T-helper 9 cell (primary cell): ENCODE measurements at places on chromosomes 4 and X.
A peak's percentile ranks its signal among the peaks of the same experiment; 100 is the strongest.

GRCh38 chrX:140180585-140180984 is 215.3 kb upstream of the CXorf66 start:
- no peak for DNase-seq

DNA sequence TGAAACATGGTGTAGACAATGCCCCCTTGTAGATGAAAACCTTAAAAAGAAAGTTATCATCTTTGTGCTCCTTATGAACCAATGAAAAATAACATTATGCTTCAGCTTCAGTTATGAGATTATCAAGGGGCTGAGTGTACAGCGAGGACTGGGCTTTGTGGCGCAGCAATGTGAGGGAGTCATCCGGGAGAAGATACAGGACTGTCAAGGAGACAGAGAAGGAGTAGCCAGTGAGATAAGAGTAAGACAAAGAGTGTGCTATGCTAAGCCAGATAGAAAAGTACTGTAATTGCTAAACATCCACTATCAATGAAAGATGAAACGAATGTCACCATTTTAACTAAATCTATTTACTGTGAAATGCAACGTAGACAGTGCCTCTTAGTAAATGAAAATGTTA is 3.6 kb upstream of the KLHL15 start:
- DNase-seq, result no peak

GRCh38 chr4:105544520-105545286 is 7.7 kb upstream of the ARHGEF38 start:
- no peak for DNase-seq

DNA sequence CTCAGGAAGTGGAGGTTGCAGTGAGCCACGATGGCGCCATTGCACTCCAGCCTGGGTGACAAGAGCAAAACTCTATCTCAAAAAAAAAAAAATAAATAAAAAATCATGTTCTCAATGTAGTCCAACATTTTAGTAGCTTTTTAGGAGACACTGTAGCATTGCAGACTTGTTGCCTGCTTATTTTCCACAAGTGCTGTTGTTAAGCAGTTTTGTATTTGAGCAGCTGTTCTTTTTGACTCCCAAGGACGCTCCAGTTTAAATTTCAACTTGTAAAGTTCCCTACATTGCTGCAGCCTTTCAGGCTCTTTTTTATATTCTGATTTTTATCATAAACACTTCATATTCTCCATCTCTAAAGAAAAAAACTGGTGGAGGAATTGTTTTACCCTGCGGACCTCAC is 83.1 kb downstream of the PPEF2 start:
- DNase-seq, result no peak

DNA sequence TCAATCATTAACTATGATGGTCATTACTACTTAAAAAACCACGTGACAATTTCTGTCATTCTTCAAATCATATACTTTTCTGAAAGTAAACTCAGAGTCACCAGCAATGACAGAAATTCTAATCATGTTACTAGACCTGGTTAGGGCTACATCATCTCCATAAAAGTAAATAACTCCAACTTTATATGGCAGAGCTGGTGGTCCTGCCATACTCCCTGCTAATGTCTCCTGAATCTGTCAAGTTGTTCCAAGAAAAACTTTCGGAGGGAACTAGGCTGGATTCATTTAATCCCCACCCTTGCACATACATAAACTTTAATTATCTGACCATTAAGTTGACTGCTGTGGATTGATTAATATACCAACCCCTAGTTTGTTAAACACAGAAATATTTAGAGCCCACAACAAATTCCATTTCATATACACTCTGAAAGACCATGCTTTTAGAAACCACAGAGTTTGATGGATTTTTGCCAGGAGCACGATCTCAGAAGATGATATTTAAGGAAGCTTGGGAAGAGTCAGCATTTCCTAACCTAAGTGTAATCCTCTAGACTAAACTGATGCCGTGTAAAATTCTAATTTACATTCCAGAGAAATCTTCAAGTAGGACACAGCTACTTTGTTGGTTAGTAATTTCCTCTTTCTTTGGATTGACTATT is 577.0 kb downstream of the FAT4 start:
- DNase-seq, result no peak

- peak; percentile 2 for DNase-seq
Observed at GRCh38 chrX:41382714-41383645, 49.0 kb downstream of the DDX3X start.

GRCh38 chr4:61549336-61549735 is 349.2 kb downstream of the ADGRL3 start:
- no peak for DNase-seq

- DNase-seq, result no peak
Observed at GRCh38 chrX:31279359-31279758, 207.5 kb upstream of the FTHL17 start.

- no peak for DNase-seq
Observed at GRCh38 chr4:176538217-176538925, 218.6 kb downstream of the SPCS3 start.

DNA sequence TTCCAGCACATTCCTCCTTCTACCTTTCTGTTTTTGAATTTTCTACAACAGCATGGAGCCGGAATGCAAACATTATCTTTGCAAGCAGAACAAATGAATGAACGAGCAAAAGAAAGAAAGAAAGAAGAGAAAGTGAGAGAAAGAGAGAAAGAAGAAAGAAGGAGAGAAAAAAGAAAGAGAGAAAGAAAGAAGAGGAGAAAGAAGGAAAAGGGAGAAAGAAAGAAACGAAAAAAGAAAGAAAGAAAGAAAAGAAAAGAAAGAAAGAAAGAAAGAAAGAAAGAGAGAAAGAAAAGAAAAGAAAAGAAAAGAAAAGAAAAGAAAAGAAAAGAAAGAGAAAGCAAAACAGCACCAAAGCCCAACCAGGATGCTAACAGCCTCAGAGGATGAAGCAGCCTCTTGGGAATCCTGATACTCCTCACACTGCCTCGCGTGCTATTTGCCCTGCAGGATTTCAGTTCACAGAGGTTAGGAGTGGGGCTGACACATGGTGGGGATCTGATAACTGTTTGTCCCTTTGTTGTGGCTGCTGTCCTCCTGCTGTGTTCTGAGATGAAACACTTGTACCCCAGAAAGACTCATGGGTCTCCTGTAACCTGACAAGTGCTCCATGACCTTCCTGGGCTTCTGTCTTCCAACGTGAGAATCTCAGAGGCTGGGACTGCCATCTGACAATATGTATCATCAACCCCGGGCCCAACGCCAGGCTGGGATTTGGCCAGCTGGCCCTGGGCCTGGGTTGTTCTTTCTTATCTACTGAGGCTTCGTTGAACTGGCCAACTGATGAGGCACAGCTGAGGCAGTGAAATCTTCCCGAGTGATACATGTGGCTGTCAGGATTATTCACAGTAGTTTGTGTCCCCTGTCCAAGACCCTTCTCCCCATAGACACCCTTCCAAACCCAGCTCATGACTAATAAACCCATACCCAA is 61.0 kb downstream of the SEPSECS start:
- DNase-seq, result no peak

- DNase-seq, result no peak
Observed at GRCh38 chrX:69033936-69034335, 131.3 kb downstream of the PJA1 start.

GRCh38 chrX:153999359-154000037 is 20.2 kb downstream of the IRAK1 start:
- DNase-seq, result no peak

DNA sequence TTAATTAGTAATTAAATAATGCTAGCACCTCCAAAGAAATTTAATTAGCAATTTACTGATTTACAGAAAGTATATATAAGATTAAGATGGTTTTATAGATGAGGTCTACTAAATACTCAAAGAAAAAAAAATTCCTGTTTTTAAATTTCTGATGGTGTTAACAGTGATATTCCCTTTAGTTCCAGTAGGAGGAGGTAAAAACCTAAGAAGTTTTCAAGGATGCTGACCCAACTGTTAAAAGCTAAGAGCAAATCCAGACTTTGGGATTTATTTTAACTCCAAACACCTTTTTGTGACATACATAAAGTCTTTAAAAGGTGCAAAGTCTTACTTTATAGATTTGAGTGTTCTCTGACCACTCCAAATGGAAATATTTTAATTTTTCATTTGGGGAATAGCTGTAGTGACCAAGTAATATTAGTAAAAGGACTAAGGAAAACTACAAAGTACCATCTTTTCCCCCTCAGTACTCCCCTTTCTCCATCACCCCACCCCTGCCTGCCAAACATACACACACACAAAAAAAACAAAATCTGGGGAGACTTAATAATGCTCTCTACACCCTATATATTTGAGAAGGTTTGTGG is 34.2 kb upstream of the CSN1S1 start:
- DNase-seq, result no peak

DNA sequence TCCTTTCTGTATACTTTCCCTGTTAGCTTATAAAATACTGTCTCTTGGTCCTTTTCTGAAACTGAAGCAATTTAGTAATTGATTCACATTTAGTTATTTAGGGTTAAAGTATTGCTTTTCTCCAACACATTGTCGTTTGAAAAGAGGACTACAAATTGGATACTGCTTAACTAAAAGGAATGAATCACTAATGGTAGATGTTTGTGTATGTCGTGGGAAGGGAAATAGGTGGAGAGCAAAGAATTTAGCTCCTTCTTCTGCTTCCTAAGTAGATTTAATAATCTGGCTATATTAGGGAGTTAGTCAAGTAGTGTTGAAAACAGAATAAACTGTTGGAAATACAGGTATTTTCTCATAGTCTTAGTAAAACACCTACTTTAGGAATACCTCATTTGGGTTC is 27.9 kb downstream of the SLAIN2 start:
- DNase-seq, result no peak

DNA sequence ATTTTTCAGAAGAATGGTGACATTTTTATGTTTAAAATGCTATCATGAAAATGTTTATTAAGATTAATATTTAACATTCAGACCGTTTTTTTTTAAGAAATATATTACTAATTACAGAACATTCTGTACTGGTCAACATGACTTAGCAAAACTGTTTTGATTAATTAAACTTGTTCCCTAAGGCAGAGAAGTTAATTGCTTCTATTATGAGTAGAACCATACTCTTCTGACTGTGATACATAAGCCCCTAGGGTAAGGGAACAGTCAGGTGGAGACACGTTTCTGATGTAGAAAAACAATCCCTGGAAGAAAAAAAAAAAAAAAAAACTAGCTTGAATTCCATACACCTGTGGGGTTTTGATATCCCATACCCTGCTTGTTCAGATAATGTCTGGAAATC is 97.4 kb downstream of the GPM6A start:
- DNase-seq, result no peak

DNA sequence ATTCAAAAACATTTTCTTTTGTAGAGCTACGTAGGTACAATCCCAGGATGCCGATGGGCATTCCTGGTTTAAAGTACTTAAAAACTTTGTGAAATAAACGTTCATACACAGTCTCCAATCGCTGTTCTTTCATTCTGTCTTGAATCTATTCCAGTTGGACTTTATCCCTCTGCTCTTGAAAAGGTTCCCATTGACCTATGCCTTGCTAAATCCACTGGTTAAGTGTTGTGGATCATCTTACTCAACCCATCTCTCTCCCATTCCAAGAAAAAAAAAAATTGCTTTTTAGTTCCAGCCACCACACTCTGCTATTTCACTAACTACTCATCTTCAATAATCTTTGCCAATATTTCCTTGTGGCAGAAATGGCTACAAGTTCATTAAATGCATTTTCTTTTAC is 542.3 kb upstream of the GRIA3 start:
- DNase-seq, result no peak

DNA sequence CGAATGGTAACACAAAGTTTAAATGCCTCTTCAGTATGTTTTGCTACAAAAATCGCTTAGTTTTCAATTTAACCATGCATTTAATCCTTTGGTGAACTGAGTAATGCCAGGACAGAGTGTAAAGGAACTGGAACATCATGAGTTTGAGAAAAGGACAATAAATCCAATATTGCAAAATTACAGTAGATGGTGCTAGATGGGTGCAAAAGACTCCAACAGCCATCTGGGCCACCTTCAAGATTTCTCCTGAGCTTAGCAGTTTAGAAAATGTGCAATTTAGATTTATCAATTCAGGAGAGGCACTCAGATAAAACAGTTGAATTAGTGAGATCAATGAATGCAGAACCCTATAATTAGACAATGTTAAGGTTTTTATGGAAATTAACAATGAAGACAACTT is 33.2 kb upstream of the MID1IP1 start:
- no peak for DNase-seq

DNA sequence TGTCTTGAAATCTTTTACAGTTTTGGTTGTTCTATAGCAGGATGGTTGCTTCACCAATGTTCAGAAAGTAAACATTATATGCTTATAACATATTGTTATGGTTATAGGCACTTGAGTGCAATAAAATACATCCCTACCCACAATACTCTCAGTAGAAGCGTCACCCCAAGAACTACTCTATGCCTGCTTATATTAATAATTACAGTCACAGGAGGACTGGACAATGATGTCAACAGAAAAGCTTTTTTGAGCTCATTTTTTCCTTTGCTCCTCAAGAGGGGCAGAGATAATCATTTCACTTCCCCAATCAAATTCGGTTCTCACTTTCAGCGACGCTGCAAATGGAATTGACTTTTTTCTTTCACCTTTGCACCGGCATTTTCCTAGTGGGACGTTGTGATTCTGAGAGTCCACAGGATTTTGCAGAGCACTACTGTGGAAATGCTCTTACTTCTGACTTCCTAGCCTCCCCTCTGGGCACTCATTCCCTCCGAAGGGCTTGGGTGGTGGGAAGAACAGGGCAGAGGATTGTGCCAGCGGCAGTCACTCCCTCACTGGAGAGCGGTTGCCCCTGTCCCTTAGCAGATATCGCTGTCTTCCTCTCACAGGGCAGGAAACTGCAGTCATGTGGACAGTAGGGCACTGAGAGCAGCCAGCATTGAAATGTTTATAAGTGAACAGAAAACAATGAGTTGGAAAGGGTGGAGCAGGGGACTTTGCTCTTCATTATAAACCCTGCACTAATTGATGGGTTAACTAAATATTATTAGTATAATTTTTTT is 24.9 kb upstream of the SGMS2 start:
- no peak for DNase-seq

DNA sequence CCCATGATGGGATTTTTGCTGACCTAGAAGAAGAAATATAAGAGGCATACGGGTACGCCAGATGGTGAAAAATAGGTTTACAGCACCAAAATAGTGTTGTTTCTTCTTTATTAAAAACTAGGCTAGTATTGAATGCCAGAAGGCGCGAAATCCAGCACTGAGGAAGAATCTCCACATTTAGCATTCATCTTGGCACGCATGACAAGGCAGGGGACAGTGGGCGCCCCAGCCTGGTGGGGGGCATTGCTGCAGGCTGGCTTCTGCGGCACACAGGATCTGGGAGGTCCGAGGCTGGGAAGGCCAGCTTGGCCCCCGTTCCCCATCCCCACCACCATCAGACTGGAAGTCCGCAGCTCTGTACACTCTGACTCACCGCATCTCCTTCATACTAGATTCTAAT is 75.7 kb upstream of the DDX3X start:
- DNase-seq, result no peak

- no peak for DNase-seq
Observed at GRCh38 chr4:173025131-173025530, 143.5 kb upstream of the GALNT7 start.

GRCh38 chr4:110306303-110306702 is 107.9 kb upstream of the ELOVL6 start:
- DNase-seq, result no peak

- DNase-seq, result no peak
Observed at GRCh38 chr4:24753519-24753918, 41.9 kb upstream of the SOD3 start.
